ENCODE measurements at places on chromosomes 13 and 19.
A peak's percentile ranks its signal among the peaks of the same experiment; 100 is the strongest.

DNA sequence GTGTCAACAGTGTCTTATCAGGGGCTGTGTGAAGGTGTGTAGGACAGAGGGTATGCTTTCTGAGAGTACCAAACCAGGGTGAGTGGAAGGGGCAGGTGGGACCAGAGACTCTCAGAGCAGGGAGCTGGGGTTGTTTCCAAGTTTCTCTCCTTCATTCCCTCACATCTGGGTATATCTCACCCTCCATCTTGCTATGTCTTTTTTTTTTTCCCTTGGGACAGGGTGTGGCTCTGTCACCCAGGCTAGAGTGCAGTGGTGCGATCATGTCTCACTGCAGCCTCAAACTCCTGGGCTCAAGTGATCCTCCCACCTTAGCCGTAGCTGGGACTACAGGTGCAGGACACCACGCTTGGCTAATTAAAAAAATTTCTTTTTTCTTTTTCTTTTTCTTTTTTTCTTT, 10.6 kb downstream of the DAND5 start:
- no peak for DNase-seq

DNA sequence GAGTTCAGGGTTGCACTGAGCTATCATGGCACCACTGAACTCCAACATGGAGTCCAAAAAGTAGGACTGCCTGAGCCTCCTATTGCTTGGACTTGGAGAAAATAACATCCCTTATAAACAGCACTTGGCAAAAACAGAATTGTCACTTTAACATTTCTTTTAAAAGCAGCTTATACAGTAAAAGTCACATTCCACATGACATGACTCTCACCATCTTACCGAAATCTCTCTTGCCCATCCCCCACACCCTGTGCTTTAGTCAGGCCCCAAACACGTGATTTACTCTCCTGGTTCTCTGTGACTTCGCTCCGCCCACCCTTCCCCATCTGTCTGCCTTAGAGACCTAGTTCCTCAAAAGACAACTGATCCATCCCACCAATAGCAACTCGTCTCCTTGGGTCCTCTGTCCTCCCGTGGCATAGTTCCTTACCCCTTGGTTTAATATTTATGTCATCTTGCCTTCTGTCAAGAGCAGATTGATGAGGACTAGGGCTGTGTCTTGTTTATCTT, 4.6 kb downstream of the SAFB start:
- no peak for DNase-seq

DNA sequence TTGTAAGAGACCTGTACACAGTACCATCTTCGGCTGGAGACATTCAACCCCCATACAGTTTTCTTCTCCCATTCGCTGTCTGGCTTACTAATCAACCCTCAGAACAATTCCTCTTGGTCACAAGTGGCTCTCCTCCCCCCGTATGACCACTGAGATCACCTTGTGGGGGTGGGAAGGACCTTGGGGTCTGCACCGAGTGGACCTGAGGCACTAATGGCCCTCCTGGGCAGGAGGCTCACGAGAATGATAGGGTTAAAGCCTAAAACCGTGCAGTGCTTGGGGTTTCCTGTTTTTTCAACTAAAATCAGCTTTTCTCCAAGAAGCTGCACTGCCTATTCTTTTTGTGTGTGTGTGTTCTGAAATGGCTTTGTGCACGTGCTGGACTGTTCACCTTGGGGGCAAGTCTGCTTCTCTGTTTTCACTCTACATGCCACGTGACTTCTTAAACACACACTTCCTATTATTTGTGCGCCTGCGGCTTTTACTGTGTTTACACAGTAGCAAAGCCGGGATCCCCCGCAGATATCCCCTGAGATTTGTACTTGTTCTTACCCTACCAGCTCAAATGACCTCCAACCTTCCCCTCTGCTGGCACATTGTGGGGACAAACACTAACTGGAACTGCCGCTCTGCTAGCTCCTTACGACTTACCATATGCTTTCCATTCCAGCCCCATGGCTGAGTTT, 12.3 kb downstream of the RBM26 start:
- DNase-seq, result peak; percentile 34

GRCh38 chr13:68428292-68428691, 1198.2 kb upstream of the PCDH9 start:
- no peak for DNase-seq

DNA sequence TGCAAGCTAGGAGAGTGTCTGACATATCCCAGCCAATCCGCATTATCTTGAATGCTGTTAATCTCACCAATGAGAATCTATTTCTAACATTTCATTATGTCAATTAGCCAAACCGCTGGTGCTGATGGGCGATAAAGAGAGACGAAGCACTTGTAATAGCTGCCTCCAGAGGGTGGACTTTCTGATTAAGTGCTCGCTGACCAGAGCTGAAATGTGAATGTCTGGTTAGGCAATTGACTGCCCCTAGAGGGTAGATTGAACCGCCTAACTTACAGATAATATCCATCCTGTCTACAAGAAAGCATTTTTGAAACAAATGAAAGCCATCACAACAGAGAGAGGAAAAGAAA, 552 bp upstream of the GRWD1 start:
- DNase-seq, result no peak

GRCh38 chr13:101552786-101553185, 100.3 kb downstream of the ITGBL1 start:
- DNase-seq, result no peak

- DNase-seq, result no peak
Observed at GRCh38 chr13:107067381-107067780, 499.4 kb upstream of the ARGLU1 start.

- peak; percentile 57 for DNase-seq
Observed at GRCh38 chr13:101453784-101454201, 1.3 kb downstream of the ITGBL1 start.

DNA sequence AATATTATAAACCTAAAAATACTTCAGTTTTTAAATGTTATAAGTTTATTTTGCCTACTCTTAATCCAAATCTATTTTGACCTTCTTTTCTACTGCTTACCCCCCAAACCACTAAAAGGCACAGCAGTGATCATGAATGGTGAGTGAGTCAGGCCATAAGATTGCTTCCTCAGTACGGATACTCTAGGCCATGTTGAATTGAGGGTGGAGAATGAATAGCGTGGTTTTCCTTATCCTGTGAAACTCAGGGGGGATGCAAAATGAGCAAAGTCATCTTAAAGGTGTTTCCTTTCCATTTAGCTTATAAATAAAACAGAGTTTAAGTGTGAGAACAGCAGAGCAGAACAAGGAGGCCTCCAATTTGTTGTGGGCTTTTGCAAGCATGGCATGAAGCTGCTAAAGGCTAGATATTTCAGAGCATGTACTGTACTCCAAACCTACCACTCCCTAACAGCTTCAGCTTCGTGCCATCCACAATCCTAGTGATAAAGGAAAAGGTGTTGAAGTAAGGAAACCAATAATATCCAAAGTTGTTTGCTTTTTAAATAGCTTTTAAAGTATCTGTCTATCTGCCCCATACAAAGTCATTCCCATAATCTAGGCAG, 25.0 kb downstream of the SERPINE3 start:
- no peak for DNase-seq

GRCh38 chr13:46639033-46639981, 86.3 kb downstream of the LRCH1 start:
- no peak for DNase-seq

GRCh38 chr13:95530178-95530577, 22.3 kb upstream of the CLDN10 start:
- DNase-seq, result peak; percentile 30

- no peak for DNase-seq
Observed at GRCh38 chr19:46776927-46777911, 11.2 kb downstream of the SLC1A5 start.

GRCh38 chr13:34577051-34577450, 365.0 kb upstream of the NBEA start:
- DNase-seq, result no peak

DNA sequence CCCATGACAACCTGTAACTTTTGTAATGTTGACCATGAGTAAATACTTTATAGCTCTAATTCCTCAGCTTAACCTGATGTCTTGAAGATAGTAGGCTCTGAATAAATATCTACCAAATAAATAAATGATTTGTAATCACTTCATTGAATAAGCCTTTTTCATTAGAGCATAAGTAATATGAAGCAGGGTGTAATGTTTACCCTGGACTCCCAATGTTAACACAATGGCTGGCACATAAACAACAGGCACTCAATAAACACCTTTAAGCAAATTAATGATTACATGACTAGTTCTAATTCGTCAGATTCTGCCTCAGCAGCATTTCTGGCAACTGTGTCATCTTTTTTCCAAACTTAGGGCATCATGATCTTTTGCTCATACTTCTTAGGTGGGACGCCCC, 396.3 kb downstream of the LIG4 start:
- DNase-seq, result no peak

GRCh38 chr19:3075605-3076431, 13.5 kb upstream of the TLE5 start:
- peak; percentile 64 for DNase-seq

- DNase-seq, result no peak
Observed at GRCh38 chr13:51557438-51557837, 26.8 kb upstream of the WDFY2 start.

DNA sequence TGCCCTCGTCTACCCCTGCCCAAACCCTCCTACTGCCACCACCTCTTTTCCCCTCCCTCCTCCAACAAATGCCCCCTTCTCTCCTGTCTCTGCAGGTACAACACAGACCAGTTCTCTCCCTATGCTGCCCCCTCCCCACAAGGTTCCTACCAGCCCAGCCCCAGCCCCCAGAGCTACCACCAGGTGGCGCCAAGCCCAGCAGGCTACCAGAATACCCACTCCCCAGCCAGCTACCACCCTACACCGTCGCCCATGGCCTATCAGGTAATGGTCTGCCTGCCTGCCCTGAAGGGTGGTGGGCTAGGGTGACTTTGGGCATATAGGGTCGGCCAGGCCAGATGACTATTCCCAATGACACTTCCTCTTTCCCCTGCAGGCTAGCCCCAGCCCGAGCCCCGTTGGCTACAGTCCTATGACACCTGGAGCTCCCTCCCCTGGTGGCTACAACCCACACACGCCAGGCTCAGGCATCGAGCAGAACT, 6.5 kb upstream of the TIMM50 start:
- DNase-seq, result no peak

- no peak for DNase-seq
Observed at GRCh38 chr13:64723724-64724123, 2506.4 kb downstream of the PCDH9 start.

DNA sequence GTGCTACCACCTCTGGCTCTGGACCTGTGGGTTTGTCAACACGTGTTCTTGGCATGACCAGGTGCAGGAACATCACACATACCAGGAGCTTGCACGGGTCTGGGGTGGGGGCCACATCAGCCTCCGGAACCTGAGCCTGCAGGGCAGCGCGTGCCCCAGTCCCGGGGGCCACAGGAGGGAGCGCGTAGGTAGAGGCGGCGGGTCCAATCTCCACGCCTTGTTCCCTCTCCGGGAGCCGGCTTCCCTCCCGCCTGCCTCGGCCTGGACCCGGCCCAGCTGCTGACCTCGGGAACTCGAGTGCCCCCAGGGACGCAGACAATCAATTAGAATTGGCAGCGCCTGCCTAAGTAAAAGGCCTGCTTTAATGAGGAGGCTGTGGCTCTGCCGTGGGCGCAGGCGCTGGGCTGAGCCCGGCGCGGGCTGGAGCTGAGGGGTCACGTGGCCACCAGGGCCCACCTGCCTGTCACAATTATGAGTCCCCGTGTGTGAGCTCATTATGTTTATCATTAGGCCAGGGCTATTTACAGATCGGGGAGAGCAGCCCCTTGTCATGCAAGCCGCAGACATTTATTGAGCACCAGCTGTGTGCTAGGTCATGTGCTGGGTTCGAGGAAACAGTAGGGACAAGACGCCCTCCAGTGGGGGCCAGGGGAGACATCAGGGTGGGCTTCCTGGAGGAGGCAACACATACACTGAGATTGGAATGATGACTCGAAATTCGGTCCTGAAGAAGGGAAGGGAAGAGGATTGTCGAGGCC, 32.2 kb upstream of the TNFAIP8L1 start:
- DNase-seq, result peak; percentile 84

- no peak for DNase-seq
Observed at GRCh38 chr13:60398907-60399589, 2.0 kb downstream of the TDRD3 start.

- DNase-seq, result peak; percentile 47
Observed at GRCh38 chr19:1907563-1908363, 2.6 kb downstream of the ADAT3 start.

- no peak for DNase-seq
Observed at GRCh38 chr13:88552966-88553365, 881.8 kb downstream of the SLITRK5 start.

- DNase-seq, result no peak
Observed at GRCh38 chr19:5075597-5075996, 106.7 kb downstream of the KDM4B start.

- DNase-seq, result no peak
Observed at GRCh38 chr13:39804332-39805210, 149.1 kb downstream of the COG6 start.

DNA sequence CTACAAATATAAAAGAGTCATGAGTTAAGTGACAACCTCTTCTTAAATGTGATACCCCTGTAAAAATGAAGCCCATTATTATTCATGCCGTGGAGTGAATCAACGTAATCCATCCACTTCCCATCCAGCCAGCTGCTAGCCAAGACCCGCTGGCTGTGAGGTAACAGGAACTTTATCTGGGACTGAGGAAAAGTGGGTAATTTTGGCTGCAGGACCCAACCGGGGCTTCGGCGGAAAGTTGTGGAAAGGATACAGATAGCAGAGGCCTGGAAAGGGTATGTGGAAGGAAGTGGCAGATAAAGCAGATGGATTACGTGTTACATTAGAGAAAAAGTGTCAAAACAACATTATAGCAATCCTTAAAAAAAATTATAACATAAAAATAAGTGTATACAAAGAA, 48.3 kb downstream of the SLC7A1 start:
- DNase-seq, result no peak

DNA sequence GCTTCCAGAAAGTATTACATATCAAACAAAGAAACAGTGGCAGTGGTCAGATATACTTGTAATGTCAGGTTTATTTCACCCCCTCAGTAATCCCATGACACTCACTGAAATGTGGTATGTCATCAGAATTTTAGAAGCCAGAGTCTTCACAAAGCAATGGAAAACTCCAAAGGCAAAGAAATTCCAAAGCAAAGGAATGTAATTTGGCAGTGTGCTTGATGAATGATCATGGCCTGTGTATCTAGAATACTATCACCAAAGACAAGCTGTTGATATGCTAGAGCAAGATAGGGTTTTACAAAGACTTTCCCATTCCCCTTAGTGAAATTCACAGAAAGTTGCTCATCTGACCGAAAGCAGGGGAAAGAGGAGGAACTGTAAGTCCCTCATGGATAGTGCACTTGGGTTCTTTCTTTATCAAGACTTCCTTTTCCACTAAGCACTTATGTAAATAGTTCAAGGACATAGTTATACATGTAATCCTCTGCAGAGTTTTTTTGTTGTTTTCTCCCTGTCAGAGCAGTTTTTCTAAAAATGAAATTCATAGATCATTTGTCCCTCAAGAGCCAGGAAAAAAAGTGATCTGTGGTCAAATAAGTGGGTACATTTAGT, 243.4 kb downstream of the NHLRC3 start:
- no peak for DNase-seq

GRCh38 chr13:31063772-31064171, 97.9 kb downstream of the HSPH1 start:
- DNase-seq, result no peak

Measured in kidney (tissue), 22 donors.